NCI-H524 (cell line): ENCODE measurements at places on chromosomes 3 and 15.

DNA sequence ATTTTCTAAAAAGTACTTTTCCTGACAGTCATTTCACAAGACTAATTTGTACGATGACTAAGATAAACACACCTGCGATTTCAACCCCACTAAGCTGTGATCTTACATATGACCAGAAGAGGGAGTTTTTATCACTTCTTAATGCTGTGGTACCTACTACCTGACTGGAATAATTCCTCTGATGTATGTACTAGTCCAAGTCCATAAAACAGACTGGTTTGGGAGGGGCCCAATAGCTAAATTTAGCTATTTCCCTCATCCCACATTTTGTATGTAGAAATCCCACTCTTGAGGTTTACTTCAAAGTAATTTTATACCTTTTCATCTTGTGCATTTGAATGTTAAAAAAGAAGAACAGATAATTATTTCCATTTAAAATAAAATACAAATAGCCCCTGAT lies 49.7 kb upstream of the SCAANT1 start:
- DNase-seq: peak; percentile 43

DNA sequence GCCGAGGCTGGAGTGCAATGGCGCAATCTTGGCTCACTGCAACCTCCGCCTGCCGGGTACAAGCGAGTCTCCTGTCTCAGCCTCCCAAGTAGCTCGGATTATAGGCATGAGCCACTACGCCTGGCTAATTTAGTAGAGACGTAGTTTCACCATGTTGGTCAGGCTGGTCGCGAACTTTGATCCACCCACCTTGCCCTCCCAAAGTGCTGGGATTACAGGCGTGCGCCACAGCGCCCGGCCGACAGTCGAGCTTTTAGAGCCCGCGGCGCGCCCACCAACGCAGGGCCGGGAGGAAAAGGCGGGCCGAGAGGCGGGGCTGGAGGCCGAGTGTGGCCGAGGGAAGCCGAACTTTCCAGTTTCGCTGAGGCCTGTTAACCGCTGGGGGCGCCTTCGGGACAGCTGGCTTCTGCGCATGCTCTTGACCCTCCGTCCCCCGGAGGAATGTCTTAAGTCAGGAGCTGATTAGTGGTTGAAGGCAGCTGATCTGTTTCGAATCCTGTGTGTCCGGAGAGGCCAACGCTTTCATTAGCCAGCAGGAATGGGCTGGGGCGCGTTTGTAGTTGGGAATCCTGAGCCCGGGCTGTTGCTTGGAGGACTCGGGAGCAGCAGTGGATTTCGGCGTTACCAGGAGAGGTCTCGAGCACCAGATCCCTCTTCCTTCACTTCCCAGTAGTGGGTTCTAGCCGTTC lies 10.0 kb downstream of the RPLP1 start:
- DNase-seq: peak; percentile 95

- no peak for DNase-seq
Observed at GRCh38 chr3:13683772-13684171, 134.8 kb downstream of the FBLN2 start.

GRCh38 chr3:190094160-190094718 lies 26.5 kb downstream of the P3H2 start:
- DNase-seq: no peak

DNA sequence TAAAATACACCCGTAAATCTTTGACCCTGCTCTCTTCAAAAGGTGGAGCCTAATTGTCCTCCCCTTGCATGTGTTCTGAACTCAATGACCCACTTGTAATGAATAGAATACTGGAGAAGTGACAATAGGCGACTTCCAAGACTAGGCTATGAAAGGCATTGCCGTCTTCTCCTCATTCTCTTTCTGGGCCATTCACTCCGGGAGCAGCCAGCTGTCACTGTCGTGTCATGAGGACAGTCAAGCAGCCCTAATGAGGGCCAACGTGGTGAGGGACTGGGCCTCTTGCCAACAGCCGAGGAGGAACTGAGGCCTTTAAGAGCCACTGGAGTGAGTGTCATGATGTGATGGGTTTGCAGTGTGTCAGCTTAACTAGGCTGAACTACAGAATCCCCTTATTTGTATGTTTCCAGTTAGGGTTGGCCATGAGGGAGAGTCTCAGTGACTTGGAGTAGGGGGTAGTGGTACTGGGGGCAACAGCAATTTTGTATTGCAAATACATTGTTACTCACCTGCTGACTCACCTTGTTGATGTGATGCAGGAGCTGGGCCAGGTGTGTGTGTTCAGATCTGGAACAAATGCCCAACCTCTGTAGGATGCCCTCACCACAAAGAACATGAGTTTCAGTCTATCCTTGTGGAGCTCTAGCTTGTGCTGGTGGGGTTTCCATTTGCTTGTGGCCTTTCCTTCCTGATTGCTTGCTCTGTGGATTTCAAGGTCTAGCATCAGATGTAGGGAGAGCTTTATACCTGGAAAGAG lies 188.5 kb upstream of the PROK2 start:
- DNase-seq: peak; percentile 88

DNA sequence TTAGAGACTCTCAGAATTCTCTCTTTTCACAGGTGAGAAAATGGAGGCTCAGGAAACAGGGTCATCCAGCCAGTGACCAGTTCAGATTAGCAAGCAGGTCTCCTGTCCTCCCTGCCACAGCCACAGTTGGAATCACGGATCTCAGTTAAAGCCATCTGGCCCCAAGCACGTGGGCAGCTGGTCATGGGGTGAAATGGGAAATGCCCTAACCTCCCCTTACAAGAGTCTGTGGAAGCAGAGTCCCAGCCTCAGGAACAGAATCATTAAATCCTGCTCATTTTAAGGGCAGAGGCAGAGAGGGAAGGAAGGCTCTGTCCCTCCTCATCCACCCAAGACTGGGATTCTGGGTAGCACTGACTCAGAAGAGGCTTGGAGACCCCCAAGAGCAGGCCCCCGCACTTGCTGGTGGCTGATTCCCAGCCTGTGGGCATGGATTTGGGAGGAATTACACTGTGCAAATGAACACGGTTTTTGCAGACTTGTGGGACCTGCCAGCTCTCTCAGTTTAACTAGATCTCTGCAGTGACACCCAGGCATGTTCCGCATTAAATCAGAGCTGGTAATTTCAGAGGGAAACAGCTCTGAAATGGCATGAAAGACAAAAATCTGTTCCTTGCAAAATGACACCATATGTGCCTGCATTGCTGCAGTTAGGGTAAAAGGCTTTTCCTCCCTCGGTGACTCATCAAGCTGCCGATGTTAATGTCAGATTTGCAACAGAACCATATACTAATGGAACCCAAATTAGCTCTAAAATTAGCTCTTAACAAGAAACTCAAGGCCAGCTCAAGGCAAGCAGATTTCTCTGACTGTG lies 89.0 kb downstream of the BDH1 start:
- DNase-seq: peak; percentile 84

GRCh38 chr3:73140772-73141442 lies 79.4 kb downstream of the EBLN2 start:
- DNase-seq: no peak

GRCh38 chr3:190558316-190558715 lies 44.4 kb downstream of the IL1RAP start:
- no peak for DNase-seq

- DNase-seq: no peak
Observed at GRCh38 chr3:69462826-69463100, 76.9 kb upstream of the FRMD4B start.

GRCh38 chr3:69120879-69121464 lies 1.4 kb downstream of the LMOD3 start:
- peak; percentile 57 for DNase-seq

GRCh38 chr3:69604735-69605450 lies 134.4 kb upstream of the MITF start:
- DNase-seq: no peak

- no peak for DNase-seq
Observed at GRCh38 chr3:14725564-14726440, 50.9 kb downstream of the C3orf20 start.

DNA sequence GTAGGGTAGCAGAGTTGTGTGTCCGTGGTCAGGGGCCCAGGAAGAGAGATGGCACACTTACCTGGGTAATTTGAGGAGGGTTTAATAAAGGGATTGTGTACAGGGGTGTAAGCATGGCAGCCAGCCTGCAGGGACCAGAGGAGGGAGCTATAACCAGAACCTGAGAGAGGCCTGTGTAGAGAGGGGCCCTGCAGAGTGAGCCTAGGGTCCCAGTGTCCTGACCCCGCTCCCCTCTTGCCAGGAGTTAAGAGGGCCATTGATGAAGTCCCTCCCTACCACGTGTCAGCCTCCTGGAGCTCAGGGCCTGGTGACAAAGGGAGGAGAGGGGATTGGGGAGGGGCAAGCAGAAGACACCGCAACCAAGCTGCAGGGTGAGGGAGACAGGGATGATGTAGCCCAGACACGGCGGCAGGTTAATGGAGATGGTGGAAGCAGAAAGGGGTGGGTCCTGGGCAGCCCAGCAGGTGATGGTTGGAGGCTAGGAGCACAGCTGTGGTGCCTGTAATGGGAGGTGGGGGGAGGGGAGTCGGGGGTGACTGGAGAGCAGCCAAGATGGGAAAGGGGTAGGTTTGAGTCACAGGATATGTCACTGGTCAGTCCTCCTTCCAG lies 165.4 kb upstream of the TOPAZ1 start:
- no peak for DNase-seq

DNA sequence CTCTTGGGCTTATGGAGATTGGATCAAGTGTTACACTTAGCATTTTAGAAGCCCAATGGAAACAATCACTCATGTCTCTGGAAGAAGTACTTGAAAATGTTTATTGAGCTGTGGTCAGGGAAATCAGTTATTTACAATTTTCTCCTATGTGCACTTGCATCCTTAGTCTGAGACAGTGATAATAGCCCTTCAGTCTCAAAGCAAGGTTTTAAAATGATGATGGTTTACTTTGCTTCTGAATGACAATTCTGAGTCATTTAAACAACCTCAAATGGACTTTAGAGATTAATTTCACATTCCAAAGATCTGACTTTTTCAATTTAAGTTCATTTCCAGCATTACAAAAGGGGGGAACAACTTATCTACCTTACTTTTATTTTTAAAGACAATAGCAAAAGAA lies 20.1 kb downstream of the TIPARP start:
- no peak for DNase-seq

DNA sequence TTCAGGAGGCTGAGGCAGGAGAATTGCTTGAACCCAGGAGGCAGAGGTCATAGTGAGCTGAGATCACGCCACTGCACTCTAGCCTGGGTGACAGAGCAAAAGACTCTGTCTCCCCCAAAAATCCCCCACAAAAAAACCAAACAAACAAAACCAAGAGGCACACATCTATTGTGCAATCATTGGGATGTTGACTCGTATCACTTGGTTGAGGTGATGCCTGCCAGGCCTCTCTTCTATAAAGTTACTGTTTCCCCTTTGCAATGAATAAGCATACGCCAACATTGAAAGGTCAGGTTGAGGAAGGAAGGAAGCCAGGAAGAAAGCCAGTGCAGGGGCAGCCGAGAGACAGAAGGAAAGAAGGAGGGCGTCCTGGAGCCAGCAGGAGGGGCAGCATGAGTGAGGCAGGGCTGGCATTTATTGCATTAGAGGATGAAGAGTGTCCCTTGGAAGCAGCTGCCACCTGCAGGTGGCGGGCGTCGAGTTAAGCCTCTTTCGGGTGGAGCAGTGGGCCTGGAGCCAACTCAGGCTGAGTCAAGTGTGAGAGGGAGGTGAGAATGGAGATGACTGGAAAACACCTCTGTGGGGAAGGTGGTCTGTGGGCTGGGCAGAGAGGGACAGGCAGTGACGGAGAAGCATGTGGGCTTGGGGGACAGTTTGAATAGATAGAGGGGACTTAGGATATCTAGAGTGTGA lies 8.3 kb upstream of the CSPG4 start:
- peak; percentile 96 for DNase-seq

DNA sequence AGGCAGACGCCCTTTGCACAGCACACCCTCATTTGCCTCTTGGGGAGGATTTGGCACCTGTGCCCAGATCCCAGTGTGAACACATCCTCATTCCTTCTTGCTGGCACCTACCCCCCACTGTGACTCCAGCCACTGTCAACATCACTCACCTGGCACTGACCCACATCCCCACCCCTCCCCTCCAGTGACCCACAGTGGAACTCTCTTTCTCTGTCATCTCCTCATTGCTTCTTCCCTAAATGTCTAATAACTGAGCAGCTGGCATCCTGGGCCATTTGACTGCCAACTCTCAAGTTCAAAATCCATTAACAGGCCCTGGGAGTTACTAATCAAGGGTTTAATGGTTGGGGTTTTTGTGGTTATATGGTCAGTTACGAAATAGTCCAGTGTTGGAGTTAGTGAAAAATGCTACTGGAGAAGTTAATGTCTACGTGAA lies 14.4 kb downstream of the SNAPC5 start:
- DNase-seq: no peak

- DNase-seq: peak; percentile 68
Observed at GRCh38 chr3:149969110-149969939, 1.4 kb downstream of the PFN2 start.

- DNase-seq: no peak
Observed at GRCh38 chr15:92494806-92495336, 101.2 kb downstream of the ST8SIA2 start.

- DNase-seq: peak; percentile 88
Observed at GRCh38 chr15:76162784-76163456, 103.1 kb downstream of the TMEM266 start.
